ENCODE measurements at places on chromosomes 3 and 15.

DNA sequence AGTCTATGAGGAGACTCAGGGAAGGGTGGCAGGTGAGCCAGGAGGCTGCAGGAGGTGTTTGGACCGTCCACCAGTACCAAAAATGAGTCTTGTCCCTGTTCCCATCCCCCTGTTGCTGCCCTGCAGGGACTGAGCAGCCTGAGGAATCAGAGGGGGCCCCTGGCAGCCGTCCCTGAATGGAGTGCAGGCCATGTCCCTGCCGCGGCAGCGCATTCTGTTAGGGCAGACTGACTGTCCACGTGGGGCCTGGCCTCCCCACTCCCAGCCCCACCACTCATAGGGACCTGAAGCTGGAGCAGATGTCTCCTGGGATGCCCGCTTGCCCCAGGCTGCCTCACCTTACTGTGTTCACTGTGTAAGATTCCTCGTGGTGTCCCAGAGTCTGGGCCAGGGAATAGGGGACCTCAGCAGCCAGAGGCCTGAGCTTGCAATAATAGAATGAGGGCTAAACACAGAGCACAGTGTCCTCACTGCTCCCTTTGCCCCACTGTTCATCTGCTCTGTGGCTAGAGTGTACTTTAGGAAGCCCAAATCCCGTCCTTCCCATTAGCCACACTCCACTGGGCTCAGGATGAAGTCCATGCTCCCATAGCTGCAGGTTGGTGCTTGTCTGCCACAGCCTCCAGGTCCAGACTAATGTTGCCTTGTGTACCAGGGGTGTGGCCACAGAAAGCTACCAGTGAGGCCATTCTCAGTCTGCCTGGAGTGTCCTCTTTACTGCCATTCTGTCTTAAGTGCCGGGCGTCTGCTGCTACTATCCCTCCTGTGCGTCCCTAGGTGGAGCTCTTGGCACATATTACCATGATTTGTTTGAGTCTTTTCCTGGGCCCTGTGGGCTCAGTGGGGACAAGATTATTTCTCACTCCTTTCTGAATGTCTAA lies 63.2 kb downstream of the HCN4 start:
- peak; percentile 35 for DNase-seq

GRCh38 chr3:160490166-160490565 lies 40.6 kb upstream of the TRIM59 start:
- DNase-seq: no peak

DNA sequence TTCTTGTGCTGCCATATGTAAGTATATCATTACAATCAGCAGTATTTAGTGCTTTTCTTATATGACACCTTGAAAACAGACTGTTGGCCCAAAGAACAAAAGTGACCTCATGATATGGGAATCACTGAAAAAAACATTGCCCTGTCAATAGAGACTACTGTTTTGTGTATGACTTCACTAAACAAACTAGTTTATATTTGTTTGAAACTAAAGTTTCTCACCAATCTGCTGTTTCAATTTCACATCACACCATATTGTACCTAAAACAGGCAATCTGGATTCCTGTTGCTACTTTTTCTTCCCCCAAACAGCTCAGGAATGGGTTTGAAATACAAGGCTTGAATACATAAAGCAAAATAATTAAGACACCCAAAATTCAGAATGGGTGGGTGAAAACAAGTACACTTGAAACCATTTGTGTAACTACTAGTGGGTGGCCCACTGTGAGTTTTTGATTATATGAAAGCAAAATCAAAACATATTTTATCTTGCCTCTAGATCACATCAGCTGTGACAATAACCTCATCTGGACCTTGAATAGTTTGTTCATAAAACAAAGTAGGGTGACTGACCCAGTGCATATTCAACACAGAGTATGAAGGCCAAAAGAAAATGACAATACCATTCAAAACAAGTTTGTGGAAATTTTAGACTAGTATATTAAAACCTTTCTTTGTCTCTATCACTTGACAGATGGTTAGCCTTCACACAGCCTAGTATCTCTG lies 5.9 kb downstream of the ZBTB20 start:
- DNase-seq: no peak

DNA sequence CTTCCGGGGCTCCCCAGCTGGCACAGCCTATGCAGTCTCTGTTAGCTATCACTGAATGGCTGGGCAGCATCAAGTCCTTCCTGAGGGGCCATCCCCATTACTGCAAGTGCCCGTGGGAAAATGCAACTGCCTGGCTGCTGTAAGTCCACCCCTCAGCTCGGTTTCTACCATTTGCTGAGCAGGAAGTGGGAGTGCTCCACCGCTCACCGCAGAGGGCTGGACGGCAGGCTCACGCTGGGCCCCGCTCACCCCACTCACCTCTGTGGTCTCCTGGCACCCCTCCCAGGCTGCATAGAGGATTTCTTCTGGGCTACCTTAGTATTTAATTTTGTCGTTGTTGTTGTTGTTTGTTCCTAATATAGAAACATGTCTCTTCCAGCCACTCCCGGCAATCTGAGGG lies 270.2 kb downstream of the PLCL2 start:
- no peak for DNase-seq

DNA sequence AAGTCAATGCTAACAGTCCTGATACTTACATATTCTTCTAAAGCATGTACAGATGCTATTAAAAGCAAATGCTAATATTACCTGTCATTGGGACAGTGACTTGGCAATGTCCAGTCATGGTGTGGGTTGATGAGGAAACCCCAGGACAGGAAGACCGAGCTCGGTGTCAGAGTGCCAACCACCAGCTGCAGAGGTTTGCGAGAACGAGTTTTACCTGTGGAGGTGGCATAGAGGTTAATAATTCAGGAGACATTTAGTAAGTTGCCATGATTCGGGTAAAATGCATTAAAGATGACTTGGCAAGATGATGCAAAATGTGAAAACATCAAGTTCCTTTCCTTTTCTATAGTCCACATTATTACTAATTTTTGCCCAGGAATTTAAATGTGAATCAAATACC lies 94.5 kb downstream of the ABI3BP start:
- DNase-seq: no peak

- no peak for DNase-seq
Measured at GRCh38 chr15:80931721-80932512, 57.7 kb downstream of the MESD start.

- no peak for DNase-seq
Measured at GRCh38 chr3:94158512-94158911, 95.7 kb downstream of the NSUN3 start.

- DNase-seq: no peak
Measured at GRCh38 chr15:49556437-49556836, 64.2 kb downstream of the FAM227B start.

- no peak for DNase-seq
Measured at GRCh38 chr3:133468251-133468721, 68.4 kb downstream of the BFSP2 start.

DNA sequence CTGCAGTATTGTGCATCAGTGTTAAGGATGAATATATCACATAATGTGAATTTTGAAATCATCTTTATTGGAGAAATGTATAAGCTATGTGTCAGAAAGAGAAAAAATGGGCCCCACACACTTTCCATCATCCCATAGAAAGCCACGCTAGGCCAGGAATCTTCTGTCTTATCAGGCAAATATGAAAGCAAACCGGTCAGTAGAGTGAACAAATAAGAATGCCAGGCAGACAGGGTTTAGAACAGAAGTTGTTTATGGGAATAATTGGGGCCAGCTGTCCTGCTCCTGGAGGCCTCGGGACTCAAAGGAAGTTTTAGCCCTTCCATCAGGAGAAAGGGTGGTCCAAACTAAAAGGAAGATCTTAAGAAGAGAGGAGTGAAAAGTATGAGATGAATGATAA lies 39.5 kb downstream of the ZNF280D start:
- DNase-seq: no peak

GRCh38 chr3:177149106-177149505 lies 48.2 kb downstream of the TBL1XR1 start:
- no peak for DNase-seq

- DNase-seq: no peak
Measured at GRCh38 chr3:196740481-196741248, 1.0 kb downstream of the PAK2 start.

- peak; percentile 73 for DNase-seq
Measured at GRCh38 chr3:16842272-16843270, 42.2 kb upstream of the PLCL2 start.

- DNase-seq: no peak
Measured at GRCh38 chr3:71308836-71309235, 274.7 kb downstream of the FOXP1 start.

DNA sequence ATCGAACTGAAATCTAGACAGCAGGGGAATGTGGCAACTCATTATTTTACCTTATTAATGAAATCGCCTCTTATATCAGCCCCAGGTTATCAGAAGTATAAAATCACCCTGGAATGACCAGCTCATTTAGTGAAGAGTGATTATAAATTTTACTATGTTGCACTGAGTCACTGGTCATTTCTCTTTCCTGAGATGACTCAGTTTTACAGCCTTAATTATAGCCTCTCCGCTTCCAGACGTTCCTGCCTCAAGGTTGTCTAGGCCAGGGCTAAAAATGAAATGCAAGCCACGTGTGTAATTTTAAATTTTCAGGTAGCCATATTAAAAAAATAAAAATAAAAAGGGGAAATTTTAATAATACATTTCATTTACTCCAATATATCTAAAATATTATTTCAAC lies 33.3 kb downstream of the DET1 start:
- no peak for DNase-seq

DNA sequence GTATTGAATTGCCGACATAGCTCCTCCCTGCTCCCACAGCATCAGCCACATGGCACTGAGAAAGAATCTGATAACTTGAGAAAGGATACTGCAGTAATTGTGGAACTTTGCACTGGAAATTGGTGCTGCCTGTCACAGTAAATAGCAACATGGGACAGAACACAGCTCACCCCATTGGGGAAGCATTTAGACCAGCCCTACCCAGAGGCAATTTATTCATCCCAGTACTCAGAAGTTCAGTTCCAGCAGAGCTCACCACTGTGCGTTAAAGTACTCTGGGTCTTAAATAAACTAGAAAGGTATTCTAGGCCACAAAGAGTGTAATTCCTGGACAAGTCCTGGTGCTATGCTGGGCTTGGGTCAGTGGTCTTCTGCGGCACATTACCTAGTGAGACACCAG lies 347.1 kb downstream of the PYDC2 start:
- no peak for DNase-seq

DNA sequence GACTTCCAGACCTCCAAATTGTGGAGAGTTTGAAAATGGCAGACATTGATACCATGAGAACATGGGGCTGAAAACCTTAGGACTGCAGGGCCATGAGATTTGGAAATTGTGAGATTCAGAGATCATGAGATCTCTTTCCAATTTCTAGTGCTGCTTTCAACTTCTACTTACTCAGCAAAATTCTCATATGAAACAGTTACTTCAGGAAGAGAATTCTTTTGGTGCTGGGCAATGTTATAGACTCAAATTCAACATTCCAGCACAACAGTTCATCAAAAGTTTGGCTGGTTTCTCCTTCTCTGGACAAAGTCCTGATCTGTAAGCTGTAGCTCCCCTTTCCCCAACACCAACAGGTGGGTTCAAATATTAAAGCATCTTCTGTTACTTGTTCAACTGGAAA lies 506.9 kb upstream of the NECTIN3 start:
- no peak for DNase-seq

- DNase-seq: no peak
Measured at GRCh38 chr3:155334914-155335723, 41.6 kb upstream of the STRIT1 start.

- DNase-seq: no peak
Measured at GRCh38 chr3:50599716-50600118, 11.9 kb downstream of the CISH start.

DNA sequence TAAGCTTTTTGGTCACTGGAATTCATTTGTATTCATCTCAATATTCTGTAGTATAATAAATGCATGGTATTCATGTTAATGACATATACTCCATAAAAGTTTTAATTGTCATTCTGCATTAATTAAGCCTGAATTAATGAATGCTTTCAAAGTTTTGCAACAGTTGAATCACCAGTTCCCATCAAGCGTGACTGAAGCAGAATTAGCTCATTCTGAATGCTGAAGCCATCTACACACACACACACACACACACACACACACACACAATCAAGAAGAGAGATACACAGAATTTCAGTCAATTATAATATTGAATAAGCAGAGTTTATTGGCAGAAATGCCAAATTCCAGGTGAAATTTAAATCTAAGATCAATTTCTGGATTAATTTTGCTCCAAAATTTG lies 252.1 kb upstream of the KCNMB2 start:
- DNase-seq: no peak

DNA sequence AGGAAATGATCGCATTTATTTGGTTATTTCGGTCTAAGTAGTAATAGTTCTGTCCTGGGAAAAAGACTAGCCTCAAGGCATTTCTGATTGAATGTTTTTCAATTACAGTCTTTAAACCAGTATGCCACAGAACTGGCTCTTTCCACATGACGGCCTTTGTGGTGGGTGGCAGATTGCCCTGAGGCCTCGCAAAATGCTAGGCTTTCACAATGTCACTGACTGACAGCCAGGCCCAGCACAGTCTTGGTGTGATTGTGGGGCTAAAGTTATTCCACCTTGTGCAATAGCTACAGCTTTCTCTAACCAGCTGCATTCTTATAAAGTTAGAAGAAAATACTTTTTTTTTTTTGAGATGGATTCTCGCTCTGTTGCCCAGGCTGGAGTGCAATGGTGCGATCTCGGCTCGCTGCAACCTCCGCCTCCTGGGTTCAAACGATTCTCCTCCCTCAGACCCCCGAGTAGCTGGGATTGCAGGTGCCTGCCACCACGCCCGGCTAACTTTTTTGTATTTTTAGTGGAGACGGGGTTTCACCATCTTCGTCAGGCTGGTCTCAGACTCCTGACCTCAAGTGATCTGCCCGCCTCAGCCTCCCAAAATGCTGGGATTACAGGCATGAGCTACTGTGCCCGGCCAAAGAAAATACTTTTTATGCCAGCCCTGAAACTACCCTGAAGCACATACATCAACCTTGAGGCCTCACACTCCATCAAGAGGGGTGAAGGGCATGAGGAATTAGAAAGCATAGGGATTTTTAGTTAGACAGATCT lies 2.5 kb upstream of the ADIPOQ start:
- DNase-seq: no peak

GRCh38 chr3:129758785-129759320 lies 134.7 kb downstream of the TMCC1 start:
- DNase-seq: no peak

- no peak for DNase-seq
Measured at GRCh38 chr15:99753066-99753465, 19.8 kb upstream of the LYSMD4 start.

DNA sequence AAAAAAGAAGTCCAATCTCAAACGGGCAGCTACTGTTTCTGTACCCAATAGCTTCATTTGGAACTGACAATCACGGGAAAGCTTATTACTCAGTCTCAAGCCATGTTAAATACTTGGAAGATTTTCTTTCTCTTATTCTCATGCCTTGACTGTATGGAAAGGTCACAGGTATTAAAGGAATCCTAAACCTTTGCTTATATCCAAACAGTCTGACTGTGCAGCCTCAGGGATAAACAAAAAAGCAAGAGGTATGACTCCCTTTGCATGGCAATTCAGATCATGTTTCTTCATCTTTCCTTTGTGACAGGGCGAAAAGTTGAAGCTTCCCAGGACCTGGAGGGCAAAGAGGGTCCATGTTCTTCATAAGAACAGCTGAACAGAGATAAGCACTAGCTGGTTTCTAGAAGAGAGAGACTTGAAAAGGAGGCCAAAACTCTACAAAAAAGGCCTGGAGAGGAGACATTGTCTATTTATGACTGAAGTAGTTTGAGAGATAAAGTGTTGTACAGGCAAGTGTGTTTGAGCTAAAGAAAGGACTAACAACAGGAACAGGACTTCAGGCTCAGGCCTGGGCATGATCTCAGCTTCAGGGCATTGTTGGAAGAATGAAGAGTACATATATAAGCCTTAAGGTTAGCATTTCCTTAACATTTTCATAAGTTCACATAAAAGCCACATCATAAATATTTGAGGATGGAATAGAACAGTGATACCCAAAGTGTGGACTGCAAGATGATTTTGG lies 231.0 kb upstream of the THRB start:
- no peak for DNase-seq

All from CD4-positive, alpha-beta T cell (primary cell).